Activated naive CD8-positive, alpha-beta T cell treated with anti-CD3 and anti-CD28 coated beads for 36 hours (primary cell): ENCODE measurements at places on chromosomes 5 and 9. TPM values are rescaled to one million over a fixed set of nuclear protein-coding genes. Genes with fewer than 3 reads are reported as not detected.

DNA sequence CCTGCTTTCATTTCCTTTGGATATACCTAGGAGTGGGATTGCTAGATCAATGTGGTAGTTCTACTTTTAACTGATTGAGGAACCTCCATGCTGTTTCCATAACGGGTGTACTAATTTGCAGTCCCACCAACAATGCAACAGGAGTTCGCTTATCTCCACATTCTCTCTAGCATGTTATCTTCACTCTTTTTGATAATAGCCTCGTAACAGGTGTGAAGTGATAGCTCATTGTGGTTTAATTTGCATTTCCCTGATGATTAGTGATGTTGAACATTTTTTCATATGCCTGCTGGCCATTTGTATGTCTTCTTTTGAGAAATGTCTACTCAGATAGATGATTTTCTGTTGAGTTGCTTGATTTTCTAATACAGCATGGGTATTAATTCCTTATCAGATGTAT, 142.2 kb downstream of the ZNF462 start:
- peaks cover 18% of the 10 kb centered on the region for H3K27me3 ChIP-seq
- no peak overlapping the region for H3K4me3 ChIP-seq
- H3K4me1 ChIP-seq = no peaks in the 10 kb centered on the region
- H3K27ac ChIP-seq = no peak overlapping the region

Gene ARID3C
- total RNA-seq = 0.31 TPM

DNA sequence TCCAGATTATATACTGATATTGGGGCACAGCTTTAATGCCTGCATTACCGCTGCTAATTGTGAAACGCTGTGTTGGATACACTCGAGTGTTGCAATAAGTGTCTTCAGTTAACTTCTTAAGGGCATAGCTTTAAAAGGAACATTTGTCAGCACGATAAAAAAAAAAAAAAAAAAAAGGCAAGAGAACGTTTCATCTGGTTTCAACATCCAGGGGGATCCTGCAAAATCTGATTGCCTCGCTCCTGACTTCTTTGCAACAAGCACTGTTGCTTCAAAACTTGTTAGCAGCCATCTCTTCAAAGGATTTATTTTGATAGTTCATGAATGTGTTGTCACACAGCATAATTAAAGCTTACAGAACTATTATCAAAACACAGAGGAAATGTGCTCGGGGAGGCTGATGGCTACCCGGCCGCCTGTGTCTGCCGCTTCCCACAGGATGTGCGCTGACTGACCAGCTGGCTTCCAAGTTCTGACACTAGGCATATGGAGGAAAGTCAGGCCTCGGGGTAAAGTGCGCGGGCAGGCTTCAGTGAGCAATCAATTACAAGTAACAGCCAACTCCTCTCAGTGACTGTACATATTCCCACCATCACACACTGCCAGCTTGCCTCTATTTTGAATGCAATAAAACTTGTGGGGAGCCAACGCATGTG, 77.7 kb downstream of the EBF1 start:
- H3K27me3 ChIP-seq = peaks cover 3% of the 10 kb centered on the region
- H3K27ac ChIP-seq = no peak overlapping the region
- peaks cover 4% of the 10 kb centered on the region for H3K4me1 ChIP-seq
- DNase-seq = no peak

- H3K36me3 ChIP-seq = no peaks in the 10 kb centered on the region
- H3K4me3 ChIP-seq = no peak overlapping the region
- no peaks in the 10 kb centered on the region for H3K27me3 ChIP-seq
- DNase-seq = no peak
These were observed 57.3 kb upstream of the CD180 start for GRCh38 chr5:67253911-67254310.

- peak; percentile 82 for DNase-seq
- peak within 1 kb of the TSS; percentile 84 for H3K4me3 ChIP-seq
- peaks cover 26% of the 10 kb centered on the region for H3K4me1 ChIP-seq
- peaks cover 4% of the 10 kb centered on the region for H3K27me3 ChIP-seq
- peak within 1 kb of the TSS; percentile 83 for H3K27ac ChIP-seq
These were observed at the start of gene ZBTB34 for GRCh38 chr9:126860077-126860756. TSS of gene ZBTB34 (plus strand) at chr9:126860639. CDS start at chr9:126879400, 18,761 bp downstream.

DNA sequence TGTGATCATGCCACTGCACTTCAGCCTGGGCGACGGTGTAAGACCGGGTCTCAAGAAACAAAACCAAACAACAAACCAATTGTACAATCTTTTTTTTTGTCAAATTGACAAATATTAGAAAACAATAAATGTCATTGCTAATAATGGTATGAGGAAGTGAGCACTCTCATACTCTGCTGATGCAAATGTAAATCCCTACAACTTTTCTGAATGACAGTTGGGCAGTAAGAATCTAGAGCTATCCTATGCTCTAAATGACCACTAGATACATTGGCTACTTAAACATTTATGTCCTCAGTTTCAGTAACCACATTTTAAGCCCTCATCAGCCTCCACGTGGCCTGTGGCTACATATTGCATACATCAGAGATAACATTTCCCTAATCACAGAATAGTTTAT, 256.2 kb downstream of the FER start:
- no peak overlapping the region for H3K4me3 ChIP-seq
- H3K27me3 ChIP-seq = no peaks in the 10 kb centered on the region
- H3K4me1 ChIP-seq = peaks cover 3% of the 10 kb centered on the region

DNA sequence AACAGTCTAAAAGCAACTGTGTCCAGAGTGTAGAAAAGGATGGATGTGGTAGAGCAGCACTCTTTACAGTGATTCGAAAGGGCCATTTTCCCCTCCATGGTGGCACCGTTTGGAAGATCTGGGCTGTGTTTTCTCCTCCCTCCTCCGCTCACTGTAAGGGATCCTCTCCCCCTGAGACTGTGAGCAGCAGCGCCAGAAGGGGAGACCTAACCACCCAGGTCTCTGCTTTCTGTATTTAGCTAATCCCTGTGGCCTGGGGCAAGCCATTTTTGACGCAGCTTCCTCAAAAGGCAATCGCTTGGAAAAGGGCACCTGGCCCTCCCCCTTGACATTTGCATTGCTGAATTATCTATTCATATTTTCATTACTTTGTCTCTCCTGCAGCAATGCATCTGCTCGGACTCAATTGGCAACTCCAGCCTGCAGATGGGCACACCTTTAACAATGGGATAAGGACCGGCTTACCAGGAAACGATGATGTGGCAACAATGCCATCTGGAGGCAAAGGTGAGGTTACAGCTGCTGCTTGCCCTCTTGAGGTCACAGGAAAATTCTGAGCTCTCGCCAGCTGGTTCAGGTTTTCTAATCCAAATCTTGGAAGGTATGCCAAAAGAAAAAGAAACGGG, 244.3 kb upstream of the WWC1 start:
- H3K36me3 ChIP-seq = no peaks in the 10 kb centered on the region
- no peak overlapping the region for H3K27ac ChIP-seq
- DNase-seq = no peak

- H3K4me1 ChIP-seq = peaks cover 4% of the 10 kb centered on the region
- H3K27ac ChIP-seq = no peak overlapping the region
- H3K36me3 ChIP-seq = no peaks in the 10 kb centered on the region
These were observed 408.3 kb downstream of the DMRT2 start for GRCh38 chr9:1458503-1458902.

Gene ADAMTS12
- not detected for total RNA-seq

- H3K36me3 ChIP-seq = no peaks in the 10 kb centered on the region
- no peak overlapping the region for H3K4me3 ChIP-seq
- no peak for DNase-seq
- H3K4me1 ChIP-seq = no peaks in the 10 kb centered on the region
- peaks cover 4% of the 10 kb centered on the region for H3K27me3 ChIP-seq
- H3K27ac ChIP-seq = no peak overlapping the region
These were observed 37.1 kb upstream of the PRUNE2 start for GRCh38 chr9:76943054-76943453.

DNA sequence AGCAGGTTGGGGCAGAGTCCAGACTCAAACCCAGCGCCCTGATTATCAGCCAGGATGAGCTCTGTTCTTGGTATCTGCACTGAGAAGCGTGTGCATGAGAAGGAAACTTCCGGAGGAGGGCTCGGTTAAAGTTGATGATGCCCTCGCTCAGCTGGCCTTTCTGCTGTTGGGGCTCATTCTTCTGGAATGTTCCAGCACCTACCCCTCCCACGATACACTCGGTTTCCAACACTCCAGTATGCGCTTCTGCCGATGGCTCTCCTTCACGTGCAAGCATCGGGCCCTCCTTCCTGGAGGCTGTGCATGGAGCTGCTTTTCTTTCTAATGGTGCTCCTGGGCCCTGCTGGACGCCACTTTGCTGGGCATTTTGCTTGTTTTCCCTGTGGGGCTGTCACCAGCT, 134.0 kb downstream of the RXRA start:
- no peak for DNase-seq
- H3K27ac ChIP-seq = no peak overlapping the region
- H3K4me1 ChIP-seq = peaks cover 20% of the 10 kb centered on the region
- no peaks in the 10 kb centered on the region for H3K36me3 ChIP-seq
- no peaks in the 10 kb centered on the region for H3K27me3 ChIP-seq

GRCh38 chr5:132754947-132755346, 7.7 kb downstream of the CCNI2 start:
- peak overlapping the region; percentile 36 for H3K27ac ChIP-seq
- DNase-seq = no peak
- no peak overlapping the region for H3K4me3 ChIP-seq
- peaks cover 24% of the 10 kb centered on the region for H3K36me3 ChIP-seq

- H3K4me1 ChIP-seq = peaks cover 14% of the 10 kb centered on the region
- no peak overlapping the region for H3K27ac ChIP-seq
These were observed 108.7 kb upstream of the SHB start for GRCh38 chr9:38177680-38178079.

DNA sequence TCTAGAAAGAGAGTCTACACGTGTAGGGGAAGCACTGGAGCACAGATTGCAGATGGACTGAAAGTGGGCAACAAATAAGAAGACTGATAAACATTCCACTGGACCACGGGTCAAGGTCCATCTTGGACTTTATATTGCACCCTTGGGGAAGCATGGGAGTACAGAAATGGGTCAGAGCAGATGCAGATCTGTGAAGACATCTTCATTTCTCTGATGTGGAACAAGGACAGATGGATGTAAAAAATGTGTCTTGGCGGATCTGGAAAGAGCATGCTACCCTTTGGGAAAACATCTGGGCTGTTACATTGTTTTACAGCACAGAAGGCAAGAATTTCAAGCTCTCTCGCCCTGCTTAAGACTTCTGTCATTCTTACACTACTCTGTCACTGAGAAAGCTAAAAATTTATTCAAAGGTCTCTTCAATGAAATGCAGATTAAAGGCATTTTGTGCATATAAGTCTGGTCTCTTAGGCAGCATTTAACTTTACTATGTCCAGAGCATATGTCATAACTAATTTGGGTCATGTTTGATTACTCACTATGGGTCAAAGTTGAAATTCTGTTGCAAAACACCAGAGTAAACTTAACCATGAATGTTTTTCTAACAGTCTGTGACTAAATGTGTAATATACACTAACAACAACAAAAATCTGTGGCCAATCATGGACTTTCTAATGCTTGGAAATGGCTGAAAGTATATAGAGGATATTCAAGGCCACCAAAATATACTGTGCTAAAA, 756.4 kb upstream of the DMAC1 start:
- H3K36me3 ChIP-seq = no peaks in the 10 kb centered on the region
- DNase-seq = no peak
- H3K27me3 ChIP-seq = no peaks in the 10 kb centered on the region
- H3K4me3 ChIP-seq = no peak overlapping the region
- H3K4me1 ChIP-seq = no peaks in the 10 kb centered on the region

GRCh38 chr5:74665273-74665672, 19.8 kb upstream of the HEXB start:
- H3K27ac ChIP-seq = no peak overlapping the region
- peaks cover 1% of the 10 kb centered on the region for H3K36me3 ChIP-seq
- no peaks in the 10 kb centered on the region for H3K4me1 ChIP-seq
- DNase-seq = no peak
